ENCODE measurements at places on chromosomes 12 and 14. TPM values are rescaled to one million over a fixed set of nuclear protein-coding genes. Genes with fewer than 3 reads are reported as not detected.

- no peak for DNase-seq
Observed at GRCh38 chr12:39935839-39936238, 170.0 kb downstream of the SLC2A13 start.

Gene CD69
- 115 TPM for total RNA-seq

DNA sequence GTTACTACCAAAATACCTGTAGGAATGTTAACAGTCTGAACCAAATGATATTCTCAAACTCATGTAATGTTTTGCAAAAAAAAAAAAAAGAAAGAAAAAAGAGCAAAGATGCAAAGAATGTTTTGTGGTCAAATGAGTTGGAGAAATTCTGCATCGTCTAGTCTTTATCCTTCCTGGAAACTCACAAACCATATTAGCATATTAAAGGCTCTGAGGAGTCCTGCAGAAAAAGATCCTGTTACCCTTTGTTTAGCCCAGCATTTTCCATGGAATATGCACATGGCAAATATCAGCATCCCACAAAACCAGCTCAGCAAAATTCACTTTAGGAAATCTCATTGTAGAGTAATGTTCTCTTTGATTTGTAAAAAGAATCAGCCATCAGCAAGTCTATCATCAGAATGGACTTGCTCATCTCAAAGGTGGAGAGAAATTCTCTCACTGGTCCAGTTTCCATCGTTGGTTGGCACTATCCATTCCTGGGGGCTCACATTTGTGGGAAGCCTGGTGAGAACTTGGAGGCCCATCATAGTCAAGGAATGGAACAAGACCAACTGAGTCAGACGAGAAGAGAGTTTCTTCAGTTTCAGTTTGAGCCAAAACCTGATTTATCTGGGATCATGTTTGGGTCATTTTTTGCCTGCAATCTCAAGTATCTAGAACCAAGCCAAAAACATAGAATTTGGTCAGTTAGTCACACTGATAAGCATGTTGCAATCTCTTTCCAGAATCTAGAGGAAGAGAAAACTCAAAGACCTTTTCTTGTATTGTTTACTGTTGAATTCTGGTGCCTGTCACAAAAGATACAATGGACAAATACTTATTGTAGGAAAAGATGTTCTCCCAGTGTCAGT lies 129.8 kb downstream of the TBX5 start:
- no peak for DNase-seq

Gene TGFB3
- 1.7 TPM for total RNA-seq

DNA sequence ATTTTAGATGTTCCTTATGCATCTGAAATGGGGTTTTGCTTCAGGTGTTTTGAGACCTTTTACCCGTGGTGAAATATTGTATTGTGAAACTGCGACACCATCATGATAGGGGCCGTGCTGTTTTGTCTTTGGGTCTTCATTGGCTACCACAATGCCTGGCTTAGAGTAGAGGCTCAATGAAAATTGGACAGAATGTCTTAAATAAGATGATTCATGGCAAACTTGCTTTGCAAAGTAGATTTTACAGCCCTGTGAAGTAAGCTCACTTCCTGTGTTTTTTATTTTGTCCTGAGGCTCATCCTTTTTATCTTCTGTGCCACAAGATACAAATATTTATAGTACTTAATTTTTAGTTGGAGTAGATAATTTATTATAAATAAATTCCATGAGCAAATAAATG lies 111.3 kb upstream of the FRMD6 start:
- DNase-seq: no peak

Data from activated CD8-positive, alpha-beta T cell treated with anti-CD3 and anti-CD28 coated beads, Interleukin-2, amount 10 ng/mL, durations not matched to agents 7 days and 5 days (primary cell).